CD4-positive, alpha-beta T cell (primary cell): ENCODE measurements at places on chromosomes 3 and 15. TPM values are rescaled to one million over a fixed set of nuclear protein-coding genes. Genes with fewer than 3 reads are reported as not detected.
A peak's percentile ranks its signal among the peaks of the same experiment; 100 is the strongest.

DNA sequence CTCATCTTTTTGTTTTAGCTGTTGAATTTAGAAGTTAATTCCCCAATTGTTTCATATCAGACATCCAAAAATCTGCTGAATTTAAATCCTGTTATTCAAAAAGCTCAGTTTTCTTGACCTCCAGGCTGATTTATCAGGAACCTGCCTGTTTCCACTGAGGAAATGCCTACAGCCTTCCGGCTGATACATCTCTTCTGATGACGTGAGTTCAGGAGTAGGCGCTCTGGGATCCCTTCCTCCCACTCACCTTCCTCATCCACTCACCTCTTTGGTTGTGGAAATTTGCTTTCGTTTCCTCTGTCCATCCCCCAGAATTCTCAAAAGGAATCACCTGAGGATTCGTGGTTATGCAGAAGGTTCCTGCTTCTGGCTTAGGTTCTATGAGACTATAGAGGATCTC, 55.4 kb upstream of the ALDH1A3 start:
- no peak overlapping the region for H3K27ac ChIP-seq
- no peaks in the 10 kb centered on the region for H3K36me3 ChIP-seq
- no peaks in the 10 kb centered on the region for H3K4me1 ChIP-seq
- H3K4me3 ChIP-seq, result no peak overlapping the region
- H3K27me3 ChIP-seq, result no peaks in the 10 kb centered on the region

DNA sequence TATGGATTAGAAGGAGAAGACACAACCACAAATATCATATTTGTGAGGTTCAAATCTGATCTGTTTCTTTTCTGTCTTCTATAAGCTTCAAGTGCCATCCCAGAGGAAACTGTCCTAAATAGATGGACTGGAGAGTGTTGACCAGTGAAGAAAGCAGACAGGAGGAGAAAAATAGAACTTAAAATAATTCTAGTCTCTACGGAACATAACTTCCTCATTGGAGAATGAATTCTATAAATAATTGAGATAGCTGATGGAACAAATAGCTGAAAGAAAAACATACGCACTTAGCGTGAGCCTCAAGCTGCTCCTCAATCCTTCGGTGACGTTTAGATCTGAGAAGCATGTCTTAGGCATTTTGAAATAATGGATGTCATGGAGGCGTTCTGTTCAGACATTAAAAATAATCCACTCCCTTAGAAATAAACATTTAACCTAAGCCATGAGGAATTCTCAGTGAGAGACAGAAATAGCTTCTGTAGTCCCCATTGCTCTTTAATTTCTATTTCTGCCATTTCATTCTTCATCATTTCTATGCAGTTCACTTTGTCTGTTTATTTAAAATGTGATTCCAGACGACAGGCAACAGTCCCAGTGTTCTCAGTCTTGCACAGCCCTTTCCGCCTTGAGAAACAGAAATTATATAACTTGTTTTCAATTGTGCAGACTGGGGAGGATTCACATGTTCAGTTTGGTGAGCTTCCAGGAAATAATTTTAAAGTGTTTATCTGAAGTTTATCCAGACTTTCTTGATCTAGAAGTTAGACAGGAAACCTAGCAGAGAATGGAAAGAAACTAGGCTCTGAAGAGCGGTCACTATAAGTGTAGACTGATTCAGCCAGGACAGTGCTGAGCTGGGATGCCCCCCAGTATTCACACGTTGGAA, 97.3 kb downstream of the NR1D2 start:
- H3K27ac ChIP-seq, result no peak overlapping the region
- no peaks in the 10 kb centered on the region for H3K36me3 ChIP-seq
- no peak overlapping the region for H3K4me3 ChIP-seq
- DNase-seq, result no peak

The FXR1 gene
- 172 TPM for total RNA-seq

The SLC9C1 gene
- total RNA-seq, result not detected

The CHRNB4 gene
- not detected for total RNA-seq

- peaks cover 4% of the 10 kb centered on the region for H3K36me3 ChIP-seq
- no peak overlapping the region for H3K4me3 ChIP-seq
- DNase-seq, result no peak
- no peaks in the 10 kb centered on the region for H3K4me1 ChIP-seq
- no peak overlapping the region for H3K27ac ChIP-seq
Observed at GRCh38 chr3:172244011-172244410, 204.2 kb downstream of the GHSR start.

GRCh38 chr15:82140886-82141285, 95.1 kb upstream of the MEX3B start:
- H3K4me1 ChIP-seq, result no peaks in the 10 kb centered on the region
- DNase-seq, result no peak
- H3K27me3 ChIP-seq, result no peaks in the 10 kb centered on the region
- H3K4me3 ChIP-seq, result no peak overlapping the region
- no peak overlapping the region for H3K27ac ChIP-seq

The CIB2 gene
- 1.7 TPM for total RNA-seq

- H3K27me3 ChIP-seq, result no peaks in the 10 kb centered on the region
- peaks cover 2% of the 10 kb centered on the region for H3K36me3 ChIP-seq
- no peak overlapping the region for H3K4me3 ChIP-seq
- no peak for DNase-seq
Observed at GRCh38 chr15:88871313-88871712, 24.0 kb downstream of the HAPLN3 start.

The FGF12 gene
- not detected for total RNA-seq

GRCh38 chr3:101120039-101120438, 126.8 kb upstream of the ABI3BP start:
- H3K4me1 ChIP-seq, result no peaks in the 10 kb centered on the region
- no peak overlapping the region for H3K4me3 ChIP-seq
- H3K27me3 ChIP-seq, result no peaks in the 10 kb centered on the region
- no peaks in the 10 kb centered on the region for H3K36me3 ChIP-seq

GRCh38 chr3:133663569-133664313, 2.0 kb upstream of the TOPBP1 start:
- no peak overlapping the region for H3K27ac ChIP-seq
- H3K27me3 ChIP-seq, result no peaks in the 10 kb centered on the region

DNA sequence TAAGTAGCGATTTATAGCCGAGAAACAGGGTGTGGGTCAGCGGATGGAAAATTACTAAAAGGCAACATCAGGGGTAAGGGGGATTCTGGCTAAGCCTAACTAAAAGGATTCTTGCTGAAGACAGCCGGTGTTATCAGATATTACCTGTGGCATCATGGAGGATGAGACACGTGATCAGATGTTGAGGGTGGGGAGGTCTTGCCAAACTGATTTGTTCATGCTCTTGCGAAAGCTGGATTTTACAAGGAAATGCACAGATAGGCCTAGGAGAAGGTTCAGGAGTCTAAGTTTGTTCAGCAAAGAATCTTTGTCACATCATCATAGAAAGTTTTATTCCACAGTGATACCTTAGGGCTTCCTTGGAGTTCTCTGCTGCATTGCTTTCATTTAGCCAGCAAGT, 396.8 kb upstream of the TBL1XR1 start:
- H3K36me3 ChIP-seq, result no peaks in the 10 kb centered on the region
- no peak overlapping the region for H3K4me3 ChIP-seq
- no peak for DNase-seq
- H3K27ac ChIP-seq, result no peak overlapping the region

The KNL1 gene
- 0.59 TPM for total RNA-seq

The TNFSF10 gene
- total RNA-seq, result 9.5 TPM

DNA sequence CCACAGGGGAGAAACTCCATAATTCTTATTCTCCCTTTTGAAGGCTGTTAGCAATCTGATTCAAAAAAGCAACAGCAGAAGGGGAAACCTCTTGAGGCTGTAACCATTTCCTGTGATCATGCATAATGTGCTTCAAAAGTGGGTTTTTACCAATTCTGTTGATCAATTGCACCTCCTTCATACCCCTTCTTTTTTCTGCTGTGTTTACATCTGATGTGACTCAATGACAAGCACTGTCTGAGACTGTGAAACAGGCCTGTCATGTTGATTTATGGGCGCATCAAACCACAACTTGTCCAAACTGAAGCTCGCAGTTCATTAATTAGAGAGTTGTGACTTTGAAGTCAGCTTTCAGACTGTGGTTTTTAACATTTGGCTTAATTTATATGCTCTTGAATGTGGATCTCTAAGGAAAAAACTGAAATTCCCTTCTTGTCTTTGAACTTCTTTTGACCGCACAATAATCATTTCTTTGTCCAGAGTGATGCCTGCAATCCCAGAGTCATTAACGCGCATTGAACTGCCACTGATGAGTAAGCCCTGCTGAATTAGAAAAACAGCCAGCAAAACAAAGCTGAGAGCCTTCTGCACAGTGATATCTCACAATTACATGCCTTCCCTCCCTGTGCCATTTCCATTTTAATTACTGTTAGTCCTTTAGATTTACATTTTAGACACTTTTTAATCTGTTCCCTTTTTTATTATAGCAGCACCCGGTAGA, 532.8 kb downstream of the FOXP1 start:
- H3K4me3 ChIP-seq, result no peak overlapping the region
- peaks cover 61% of the 10 kb centered on the region for H3K4me1 ChIP-seq
- H3K27me3 ChIP-seq, result no peaks in the 10 kb centered on the region
- no peak for DNase-seq
- peaks cover 65% of the 10 kb centered on the region for H3K36me3 ChIP-seq
- H3K27ac ChIP-seq, result peak overlapping the region; percentile 73

The LDHAL6B gene
- not detected for total RNA-seq

DNA sequence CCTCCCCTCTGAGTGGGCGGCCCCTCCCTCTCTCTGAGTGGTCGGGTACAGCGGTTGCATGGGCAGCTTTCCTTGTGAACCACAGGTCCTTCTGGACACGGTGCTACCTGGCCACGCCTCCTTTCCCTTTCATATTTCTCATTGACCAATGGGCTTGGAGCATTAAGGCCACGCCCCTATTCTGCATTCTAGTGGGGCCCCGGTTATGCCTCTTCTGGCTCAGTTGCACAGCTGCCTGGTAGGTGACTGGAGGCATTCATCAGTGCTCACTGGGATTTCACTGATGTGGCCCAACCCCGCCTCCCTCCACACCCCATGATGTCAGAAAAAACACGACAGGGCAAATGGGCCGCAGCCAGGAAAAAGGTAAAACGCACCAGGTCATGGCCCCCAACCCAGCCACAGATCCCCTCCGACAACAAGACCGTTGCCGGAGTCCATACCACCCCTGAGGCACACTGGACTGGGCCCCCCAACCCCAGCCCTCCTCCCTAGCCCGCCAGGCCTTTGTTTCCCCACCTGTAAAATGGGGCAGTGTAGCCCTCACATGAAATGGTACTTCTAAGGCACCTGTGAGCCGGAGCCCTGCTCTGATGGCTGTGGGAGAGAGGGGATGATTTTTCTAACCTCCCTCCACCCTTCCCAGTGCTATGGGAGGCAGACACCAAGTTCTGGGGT, 26.3 kb downstream of the NGRN start:
- H3K27me3 ChIP-seq, result no peaks in the 10 kb centered on the region
- H3K27ac ChIP-seq, result no peak overlapping the region
- no peak overlapping the region for H3K4me3 ChIP-seq
- H3K36me3 ChIP-seq, result no peaks in the 10 kb centered on the region
- H3K4me1 ChIP-seq, result peaks cover 13% of the 10 kb centered on the region

DNA sequence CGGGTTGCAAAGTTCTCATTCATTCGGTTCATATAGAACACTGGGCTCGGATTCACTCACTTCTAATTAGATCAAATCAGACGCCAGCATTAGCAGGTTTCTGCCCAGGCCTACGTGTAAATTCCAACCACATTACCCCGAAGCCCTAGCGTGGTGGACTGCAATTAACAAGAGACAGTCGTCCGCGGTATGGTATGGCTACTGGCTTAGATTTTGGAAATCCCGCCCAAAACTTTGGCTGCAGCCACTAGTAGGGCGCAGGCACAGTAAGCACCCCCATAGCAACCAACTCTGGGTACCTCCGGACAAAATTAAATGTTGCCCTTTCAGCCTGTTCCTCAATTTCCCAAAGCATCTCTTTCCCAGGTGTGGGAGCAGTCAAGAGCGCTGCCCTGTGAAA, 771 bp downstream of the RARRES1 start:
- peak overlapping the region; percentile 35 for H3K4me3 ChIP-seq
- DNase-seq, result no peak
- peaks cover 23% of the 10 kb centered on the region for H3K4me1 ChIP-seq
- H3K36me3 ChIP-seq, result no peaks in the 10 kb centered on the region
- peaks cover 3% of the 10 kb centered on the region for H3K27me3 ChIP-seq

DNA sequence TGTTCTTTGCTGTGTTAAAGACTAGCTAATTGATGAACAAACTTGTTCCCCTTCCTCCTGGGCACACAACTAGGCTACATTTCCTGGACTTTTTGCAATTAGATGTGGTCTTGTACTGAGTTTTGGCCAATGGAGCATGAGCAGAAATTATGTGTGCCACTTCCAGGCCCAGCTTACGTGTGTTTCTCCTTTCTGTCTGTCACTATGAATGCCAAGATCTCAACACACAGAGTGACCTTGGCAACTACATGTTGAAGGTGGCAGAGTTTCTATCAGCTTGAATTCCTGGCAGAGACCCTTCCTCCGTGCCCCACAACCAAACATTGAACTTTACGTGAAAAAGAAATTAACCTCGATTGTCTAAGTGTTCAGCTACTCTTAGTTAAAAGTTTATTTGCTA, 81.7 kb upstream of the PIAS1 start:
- peaks cover 6% of the 10 kb centered on the region for H3K4me1 ChIP-seq
- H3K36me3 ChIP-seq, result no peaks in the 10 kb centered on the region
- no peak for DNase-seq
- peaks cover 21% of the 10 kb centered on the region for H3K27me3 ChIP-seq
- no peak overlapping the region for H3K4me3 ChIP-seq
- H3K27ac ChIP-seq, result no peak overlapping the region

The ZNF197 gene
- 3.2 TPM for total RNA-seq

- H3K27ac ChIP-seq, result no peak overlapping the region
- no peak overlapping the region for H3K4me3 ChIP-seq
- no peak for DNase-seq
- no peaks in the 10 kb centered on the region for H3K36me3 ChIP-seq
Observed at GRCh38 chr3:107627962-107628542, 105.3 kb downstream of the BBX start.

DNA sequence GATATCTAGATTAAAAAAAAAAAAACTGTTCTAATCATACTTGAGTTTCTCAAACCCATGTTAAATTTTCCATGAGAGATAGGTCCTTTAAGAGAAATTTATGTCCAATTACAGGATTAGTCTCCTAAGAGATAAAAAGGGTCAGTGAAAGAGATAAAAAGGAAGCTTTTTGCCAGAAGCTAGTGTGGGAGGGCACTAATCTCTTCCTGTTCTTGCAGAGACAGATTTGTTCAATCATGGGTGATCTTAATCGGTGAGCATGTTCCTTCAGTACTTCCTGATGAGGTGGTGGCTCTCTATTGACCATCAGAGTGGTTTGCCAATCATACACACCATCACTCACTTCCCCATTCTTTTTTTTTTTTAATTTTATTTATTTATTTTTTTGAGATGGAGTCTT, 16.9 kb upstream of the LPP start:
- no peak overlapping the region for H3K27ac ChIP-seq
- H3K4me1 ChIP-seq, result no peaks in the 10 kb centered on the region
- no peaks in the 10 kb centered on the region for H3K36me3 ChIP-seq
- no peak overlapping the region for H3K4me3 ChIP-seq
- no peaks in the 10 kb centered on the region for H3K27me3 ChIP-seq

The SNTN gene
- total RNA-seq, result not detected

The SMCO1 gene
- total RNA-seq, result not detected
